ENCODE measurements at places on chromosomes 7 and 10.

GRCh38 chr7:75723444-75723843, 15.3 kb downstream of the HIP1 start:
- DNase-seq = no peak

GRCh38 chr10:104138131-104138530, 16.2 kb downstream of the SFR1 start:
- DNase-seq = no peak

DNA sequence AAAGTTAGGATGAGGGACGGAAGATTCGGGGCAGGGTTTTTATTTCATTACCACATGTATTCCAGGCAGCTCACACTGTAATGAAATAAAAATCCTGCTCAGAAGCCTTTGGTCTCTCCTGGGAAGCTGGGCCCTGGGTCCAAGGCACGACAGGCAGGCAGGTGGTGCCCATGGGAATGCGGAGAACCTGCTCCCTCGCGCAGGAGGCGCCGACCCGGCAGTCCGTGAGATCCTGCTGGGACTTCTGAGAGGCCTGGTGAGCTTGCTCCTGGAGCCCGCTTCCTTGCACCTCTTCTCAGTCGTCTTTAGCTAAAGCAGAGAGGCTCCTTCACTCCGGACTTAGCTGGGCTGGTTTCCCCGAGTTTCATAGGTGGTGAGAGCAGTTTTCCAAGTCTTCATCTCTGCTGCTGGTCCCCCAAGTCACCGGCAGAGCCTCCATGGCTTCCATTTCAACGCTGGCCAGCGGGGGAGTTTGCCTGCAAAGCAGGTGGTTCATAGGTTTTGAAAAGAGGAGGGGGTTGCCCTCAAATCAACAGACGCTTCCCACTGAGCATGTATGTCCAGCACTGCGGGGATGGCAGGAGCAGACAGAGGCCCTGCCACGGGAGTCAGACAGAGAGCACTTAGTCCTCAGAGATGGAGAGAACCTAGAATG, 24.5 kb downstream of the IL15RA start:
- no peak for DNase-seq

GRCh38 chr7:71254751-71255150, 122.8 kb downstream of the GALNT17 start:
- no peak for DNase-seq

- DNase-seq = no peak
These were observed 18.4 kb upstream of the AKR1B10 start for GRCh38 chr7:134509010-134509409.

DNA sequence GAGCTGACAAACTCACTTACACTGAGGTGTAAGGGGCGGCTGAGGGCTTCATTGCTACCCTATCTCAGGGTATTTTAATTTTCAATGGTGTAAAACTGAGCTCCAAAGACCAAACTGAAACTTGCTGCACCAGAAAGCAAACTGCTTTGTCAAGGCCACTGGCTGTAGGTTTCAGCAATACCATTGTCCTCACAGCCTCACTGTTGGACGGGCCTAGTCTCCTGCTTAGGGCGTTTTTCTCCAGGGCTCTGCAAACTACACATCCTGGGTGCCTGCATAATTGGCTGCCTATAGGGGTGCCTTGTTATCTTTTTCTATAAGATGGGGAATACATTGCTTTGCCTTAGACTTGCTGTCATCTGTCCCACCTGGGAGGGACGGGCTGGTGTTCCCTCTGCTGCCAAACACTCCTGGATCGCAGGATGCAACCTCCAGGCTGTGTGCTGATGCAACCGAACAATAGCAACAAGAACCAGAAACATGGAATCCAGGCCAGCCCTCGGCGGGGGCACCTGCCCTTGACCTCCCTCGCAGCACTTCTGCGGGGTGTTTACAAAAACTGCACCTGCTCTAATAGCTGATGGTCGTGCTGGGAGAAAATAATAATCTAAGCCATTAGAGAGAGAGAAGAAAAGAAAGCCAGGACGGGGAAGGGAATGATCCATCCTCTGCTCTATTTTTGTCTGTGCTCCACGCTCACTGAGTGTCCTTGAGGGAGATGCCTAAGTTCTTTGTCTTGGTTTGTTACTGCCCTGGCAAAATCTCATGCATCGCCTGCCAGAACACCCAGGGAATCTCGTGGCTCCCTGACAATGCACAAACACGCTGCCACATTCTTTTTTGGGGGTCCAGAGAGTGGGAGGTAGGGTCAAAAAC, 104.5 kb downstream of the GALNT17 start:
- DNase-seq = no peak

- DNase-seq = no peak
These were observed 465.4 kb downstream of the ETV1 start for GRCh38 chr7:13524076-13524475.

DNA sequence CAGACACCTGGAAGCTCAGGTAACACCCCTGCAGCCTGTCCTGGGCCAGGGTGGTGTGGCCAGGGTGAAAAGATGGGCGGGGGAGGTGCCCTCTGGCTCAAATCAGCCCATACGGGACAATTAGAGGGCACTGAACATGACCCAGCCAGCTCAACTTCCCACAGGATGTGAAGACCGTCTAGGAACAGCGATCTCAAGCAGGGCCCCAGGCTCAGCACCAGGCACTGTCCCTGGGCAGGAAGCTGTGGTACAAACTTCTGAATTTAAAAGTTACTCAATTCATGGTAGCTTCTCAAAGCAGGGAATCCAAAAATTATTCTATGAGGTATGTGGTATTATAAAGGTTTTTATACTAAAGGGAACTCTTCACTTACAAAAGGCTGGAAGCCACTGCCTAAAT, 5.1 kb upstream of the GRB10 start:
- no peak for DNase-seq

- DNase-seq = no peak
These were observed 19.6 kb downstream of the GIMAP5 start for GRCh38 chr7:150756858-150757257.

DNA sequence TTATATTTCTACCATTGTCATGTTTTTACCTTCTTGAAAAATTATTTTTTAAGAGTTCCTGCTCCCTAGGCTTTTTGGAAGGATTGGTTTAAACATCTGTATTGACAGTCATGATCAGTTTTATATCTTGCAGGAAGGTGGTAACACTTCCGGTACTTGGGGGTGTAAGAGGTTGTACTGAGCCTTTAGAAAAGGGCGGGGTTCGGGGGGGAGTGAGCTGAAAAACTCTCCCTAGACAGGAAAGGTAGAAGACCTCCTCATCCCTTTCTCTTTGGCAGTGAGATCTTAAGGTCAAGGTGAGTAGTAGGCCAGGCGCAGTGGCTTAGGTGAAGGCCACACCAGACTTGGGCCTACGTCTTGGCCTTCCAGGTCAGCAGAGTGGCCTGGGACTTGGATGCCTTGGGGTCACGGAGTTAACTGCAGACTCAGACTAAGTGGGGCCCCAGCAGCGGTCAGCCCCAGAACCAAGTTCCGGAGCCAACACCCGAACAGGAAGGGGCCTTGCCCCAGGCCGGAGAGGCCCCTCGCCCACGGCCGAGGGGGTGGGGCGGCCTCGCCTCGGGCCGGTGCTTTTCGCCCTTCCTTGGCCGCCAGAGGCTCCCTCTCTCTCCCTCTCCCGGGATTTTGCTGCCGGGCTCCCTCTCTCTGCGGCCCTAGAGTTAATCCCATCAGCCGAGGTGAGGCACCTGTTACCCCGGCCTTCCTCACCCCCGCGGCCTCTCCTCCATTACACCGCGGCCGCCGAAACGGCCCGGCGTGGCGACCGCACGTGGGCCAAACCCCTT, at the start of gene PPP1R9A:
TSS of gene PPP1R9A (plus strand) at position 569 of the 785 bp plus-strand sequence. CDS start 2,520 bp downstream, outside the sequence.
- DNase-seq = peak; percentile 66

DNA sequence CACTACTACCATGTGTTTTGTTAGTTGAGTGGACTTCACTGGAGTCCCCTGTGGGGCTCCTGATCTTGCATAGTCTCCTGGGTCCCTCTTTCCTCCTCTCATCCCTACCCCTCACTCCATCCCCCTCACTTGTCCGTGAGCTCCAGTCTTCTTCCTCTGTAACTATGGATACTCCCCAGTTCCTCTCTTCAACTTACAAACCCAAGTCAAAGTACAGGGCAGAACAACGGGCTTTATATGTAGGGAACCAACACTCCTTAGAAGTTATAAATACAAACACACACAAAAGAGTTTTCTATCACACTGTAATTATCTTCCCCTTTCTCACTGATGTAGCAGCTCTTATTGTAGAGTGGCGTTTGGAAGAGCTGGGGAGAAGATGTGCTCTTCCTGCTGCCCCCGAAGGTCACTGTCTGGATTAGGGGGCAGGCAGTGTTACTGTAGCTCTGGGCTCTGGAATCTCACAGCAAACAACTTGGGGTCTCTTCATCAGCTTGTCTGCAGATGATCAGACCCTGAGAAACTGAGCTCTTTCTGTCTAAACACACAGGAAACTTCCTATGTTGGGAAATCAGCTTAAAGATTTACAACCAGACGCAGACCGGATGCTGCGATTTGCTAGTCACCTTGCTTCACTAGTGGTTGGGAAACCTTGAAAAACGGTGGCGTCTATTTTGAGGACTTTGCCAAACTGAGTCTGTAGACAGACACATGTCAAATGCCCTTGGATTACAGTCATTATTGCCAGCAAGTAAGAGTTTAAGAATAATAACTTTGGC, 13.6 kb downstream of the SNX10 start:
- DNase-seq = no peak

- no peak for DNase-seq
These were observed 43.9 kb downstream of the PYROXD2 start for GRCh38 chr10:98370831-98371820.

DNA sequence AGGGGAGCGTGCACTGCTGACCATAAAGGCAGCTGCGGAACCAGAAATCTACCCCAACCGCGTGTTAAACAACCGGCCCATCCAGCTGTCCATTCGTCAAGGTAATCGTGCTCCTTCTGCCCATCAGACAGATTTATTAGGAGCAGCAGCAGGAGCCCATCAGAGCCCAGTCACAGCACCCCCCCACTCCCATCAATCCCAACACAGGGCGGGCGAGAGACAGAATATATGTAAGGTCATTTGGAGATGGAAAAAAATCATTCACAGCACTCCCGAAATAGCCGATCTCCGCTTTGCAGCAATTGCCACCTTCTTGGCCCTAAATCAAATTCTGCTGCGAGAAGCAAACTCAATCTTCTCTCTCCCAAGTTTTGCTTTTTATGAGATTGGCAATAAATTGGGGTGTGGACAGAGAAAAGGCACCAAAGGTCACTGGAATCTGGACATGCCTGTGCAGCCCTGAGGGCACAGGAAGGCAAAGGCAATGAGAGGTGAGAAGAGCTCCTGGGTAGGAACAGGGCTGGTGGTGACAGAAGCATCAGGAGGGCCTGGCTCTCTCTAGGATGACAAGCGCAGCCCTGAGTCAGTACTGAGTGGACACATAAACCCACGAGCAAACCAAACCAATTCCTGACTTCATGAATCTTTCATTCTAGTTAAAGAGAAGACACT, 145.0 kb upstream of the ZMIZ1 start:
- no peak for DNase-seq

GRCh38 chr10:8061274-8062211, 7.1 kb downstream of the GATA3 start:
- DNase-seq = no peak

GRCh38 chr10:52645187-52645758, 127.3 kb downstream of the MBL2 start:
- peak; percentile 16 for DNase-seq

- DNase-seq = no peak
These were observed 207.8 kb upstream of the CTBP2 start for GRCh38 chr10:125368146-125368545.

- peak; percentile 46 for DNase-seq
These were observed 173.5 kb downstream of the PLXNA4 start for GRCh38 chr7:132402751-132403245.

DNA sequence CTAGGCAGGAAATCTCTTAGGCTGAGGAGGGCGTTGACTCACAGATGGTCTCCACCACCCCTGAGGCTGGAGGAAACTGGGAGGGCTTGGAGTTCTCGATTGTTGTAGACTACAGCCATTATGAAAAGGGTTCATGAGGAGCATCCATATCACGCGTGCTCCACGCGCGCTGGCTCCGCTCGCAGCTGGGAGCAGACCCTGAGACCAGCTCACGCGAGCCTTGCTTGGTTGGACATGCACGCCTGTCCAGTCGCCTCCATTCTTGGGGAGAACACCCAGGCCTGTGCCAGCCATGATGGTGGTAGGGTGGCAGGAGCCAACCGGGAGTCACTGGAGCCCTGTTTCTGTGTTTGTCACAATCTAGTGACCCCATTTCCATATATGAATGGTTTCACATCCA, 139.1 kb downstream of the TCERG1L start:
- DNase-seq = no peak

GRCh38 chr10:31622978-31623377, 304.0 kb downstream of the ZEB1 start:
- DNase-seq = no peak

DNA sequence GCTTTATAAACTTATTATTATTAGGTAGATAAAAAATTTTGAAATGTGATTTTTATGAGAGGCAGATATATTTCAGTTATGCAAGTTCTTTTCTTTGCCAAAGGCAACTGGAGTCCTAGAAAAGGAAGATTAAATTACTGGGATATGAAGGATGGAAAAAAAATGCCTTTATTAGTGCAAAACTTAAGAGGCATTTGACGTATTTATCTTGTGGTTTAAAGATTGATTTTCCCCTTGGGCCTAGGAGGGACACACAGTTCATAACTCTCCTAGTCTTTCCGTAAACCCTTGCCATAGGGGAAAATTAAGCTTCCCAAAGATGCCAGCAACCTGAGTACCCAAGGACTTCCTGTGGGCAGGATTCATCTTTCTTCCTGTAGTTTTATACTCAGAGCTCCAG, 3.1 kb upstream of the STEAP4 start:
- no peak for DNase-seq

DNA sequence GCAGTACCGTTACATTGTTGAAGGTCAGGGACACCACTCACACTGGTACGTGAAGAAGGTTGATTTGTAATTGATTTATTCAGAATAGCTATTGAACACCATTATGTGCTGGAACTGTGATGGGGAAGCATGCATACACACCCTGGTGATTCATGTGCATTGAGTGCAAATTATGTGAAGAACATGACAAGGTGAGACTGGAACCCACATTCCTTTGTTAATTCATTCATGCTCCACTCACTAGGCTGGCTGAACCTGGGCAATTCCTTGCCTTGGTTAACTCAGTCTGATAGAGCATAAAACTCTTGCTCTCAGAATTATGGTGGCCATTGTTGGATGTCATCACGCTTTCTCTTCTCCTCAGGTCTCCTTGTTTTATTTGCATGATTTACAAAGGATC, 67.3 kb upstream of the TPK1 start:
- DNase-seq = no peak

GRCh38 chr7:137989590-137989989, 12.3 kb downstream of the CREB3L2 start:
- no peak for DNase-seq

- no peak for DNase-seq
These were observed 24.4 kb upstream of the ZNF273 start for GRCh38 chr7:64878684-64879083.

- peak; percentile 34 for DNase-seq
These were observed 15.3 kb downstream of the PLAU start for GRCh38 chr10:73926152-73926764.

- DNase-seq = no peak
These were observed 144.6 kb downstream of the CHCHD3 start for GRCh38 chr7:132937286-132937685.

- DNase-seq = no peak
These were observed 39.6 kb downstream of the COL26A1 start for GRCh38 chr7:101402081-101402779.

GRCh38 chr7:132028144-132028920, 471.9 kb upstream of the PODXL start:
- no peak for DNase-seq
